GM23248 (cell line): ENCODE measurements at places on chromosomes 2 and 18. TPM values are rescaled to one million over a fixed set of nuclear protein-coding genes. Genes with fewer than 3 reads are reported as not detected.

ARHGEF33 gene
- 0.13 and 0.54 TPM in 2 replicates for total RNA-seq

APCDD1 gene
- not detected in 2 replicates for total RNA-seq

AQP12A gene
- total RNA-seq: not detected in 2 replicates

RAX gene
- not detected in 2 replicates for total RNA-seq

RPRM gene
- not detected in 2 replicates for total RNA-seq

ALPI gene
- not detected in 2 replicates for total RNA-seq

TCF23 gene
- not detected in 2 replicates for total RNA-seq

GULP1 gene
- 11.1 and 11.9 TPM in 2 replicates for total RNA-seq

DNA sequence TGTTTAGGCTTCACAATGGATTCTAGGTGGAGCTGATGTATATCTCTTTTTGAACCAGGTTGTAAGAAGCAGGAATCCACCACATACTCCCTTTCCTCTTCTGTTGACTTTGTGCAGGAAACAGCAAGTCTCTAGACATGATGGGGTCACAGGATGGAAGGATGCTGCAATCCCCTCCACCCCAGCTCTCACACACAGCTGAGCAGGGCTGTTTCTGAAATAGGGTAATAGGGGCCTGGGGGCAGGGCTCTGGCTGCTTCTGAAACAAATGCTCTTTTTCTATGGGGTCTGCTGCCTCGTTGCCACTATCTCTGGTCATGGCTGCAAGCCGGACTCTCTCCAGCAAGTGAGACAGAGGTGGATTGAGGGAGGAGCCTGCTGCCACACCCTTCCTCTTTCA, 148.9 kb downstream of the SOX11 start:
- DNase-seq: no peak
- no peak overlapping the region for H3K4me3 ChIP-seq
- H3K27ac ChIP-seq: no peak overlapping the region

GRCh38 chr2:51301381-51301780, 269.4 kb upstream of the NRXN1 start:
- no peaks in the 10 kb centered on the region for H3K4me1 ChIP-seq
- no peak overlapping the region for H3K27ac ChIP-seq
- H3K27me3 ChIP-seq: no peaks in the 10 kb centered on the region
- H3K36me3 ChIP-seq: no peaks in the 10 kb centered on the region

DNA sequence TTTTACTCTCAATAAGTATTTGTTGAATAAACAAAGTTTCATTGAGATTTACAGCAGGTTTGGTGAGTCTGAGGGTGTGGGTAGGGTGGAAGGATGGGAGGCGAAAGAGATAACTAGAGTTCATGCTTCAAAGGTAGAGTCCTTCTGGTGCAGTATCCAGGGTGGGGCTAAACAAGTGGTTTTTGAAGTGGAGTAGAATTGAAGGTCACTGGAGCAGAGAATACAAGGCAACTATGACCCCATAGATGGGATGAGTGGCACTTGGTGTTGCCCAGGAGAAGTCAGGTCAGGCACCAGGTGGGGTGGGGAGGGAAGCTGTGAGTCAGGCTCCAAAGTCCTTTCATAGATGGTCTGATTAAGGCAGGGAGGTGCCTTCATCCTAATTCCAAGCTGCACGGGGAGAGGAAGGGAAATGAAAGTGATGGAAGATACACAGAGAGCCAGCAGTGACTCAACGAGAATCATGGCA, 6.6 kb upstream of the CAB39 start:
- no peak overlapping the region for H3K4me3 ChIP-seq
- no peak overlapping the region for H3K27ac ChIP-seq
- no peaks in the 10 kb centered on the region for H3K4me1 ChIP-seq
- no peaks in the 10 kb centered on the region for H3K27me3 ChIP-seq
- no peak for DNase-seq
- no peaks in the 10 kb centered on the region for H3K36me3 ChIP-seq

- DNase-seq: no peak
- H3K4me3 ChIP-seq: no peak overlapping the region
- peaks cover 24% of the 10 kb centered on the region for H3K4me1 ChIP-seq
- no peaks in the 10 kb centered on the region for H3K36me3 ChIP-seq
- H3K27me3 ChIP-seq: no peaks in the 10 kb centered on the region
Observed at GRCh38 chr2:160647967-160648685, 154.5 kb upstream of the RBMS1 start.
